ENCODE measurements at places on chromosomes 2 and 18.

DNA sequence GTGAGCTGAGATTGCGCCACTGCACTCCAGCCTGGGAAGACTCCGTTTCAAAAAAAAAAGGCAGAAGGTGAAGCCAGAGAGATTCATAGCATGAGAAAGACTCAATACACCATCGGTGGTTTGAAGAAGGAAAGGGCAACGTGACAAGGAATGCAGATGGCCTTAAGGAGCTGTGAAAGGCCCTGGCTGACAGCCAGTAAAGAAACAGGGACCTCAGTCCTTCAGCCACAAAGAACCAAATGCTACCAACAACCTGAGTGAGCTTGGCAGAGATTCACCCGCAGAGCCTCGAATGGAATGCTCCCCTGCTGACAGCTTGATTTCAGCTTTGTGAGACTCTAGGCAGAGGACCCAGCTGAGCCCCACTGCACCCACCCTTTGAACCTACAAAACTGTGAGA lies 154.9 kb upstream of the NDUFV2 start:
- DNase-seq, result no peak

DNA sequence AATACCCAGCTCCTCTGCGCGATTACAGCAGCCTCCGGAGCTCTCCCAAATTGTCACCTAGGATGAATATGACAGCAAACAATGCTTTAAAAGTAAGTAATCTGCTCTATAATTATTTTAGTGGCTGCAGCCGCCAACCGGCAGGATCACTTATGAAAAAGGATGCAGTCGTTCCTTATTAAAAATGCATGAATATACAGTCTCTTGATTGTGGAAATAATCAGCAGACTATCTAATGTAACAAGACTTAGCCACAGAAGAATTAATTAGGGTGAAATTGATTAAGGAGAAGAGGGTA lies 71.8 kb upstream of the STPG4 start:
- DNase-seq, result no peak

- no peak for DNase-seq
Observed at GRCh38 chr2:10057231-10058107, 14.1 kb downstream of the KLF11 start.

DNA sequence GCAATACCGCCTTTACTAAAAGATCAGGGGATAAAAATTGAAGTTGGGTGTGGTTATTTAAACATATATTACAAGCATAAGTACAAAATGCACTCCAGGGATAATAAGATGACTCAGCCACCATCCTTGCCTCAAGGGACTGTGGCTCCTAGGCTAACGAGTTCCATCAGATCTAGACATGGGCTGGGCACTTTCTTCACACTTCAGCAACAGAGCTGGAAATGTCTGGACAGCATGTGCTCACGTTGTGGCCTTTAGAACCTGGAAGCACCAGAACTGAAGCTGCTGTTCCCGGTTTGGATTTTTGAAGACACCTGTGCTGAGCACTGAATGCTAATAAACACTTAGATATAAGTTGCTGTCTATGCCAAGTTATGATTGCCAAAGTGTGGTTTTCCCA lies 384.2 kb upstream of the SALL3 start:
- DNase-seq, result no peak

GRCh38 chr2:61689568-61689967 lies 151.4 kb upstream of the XPO1 start:
- no peak for DNase-seq

DNA sequence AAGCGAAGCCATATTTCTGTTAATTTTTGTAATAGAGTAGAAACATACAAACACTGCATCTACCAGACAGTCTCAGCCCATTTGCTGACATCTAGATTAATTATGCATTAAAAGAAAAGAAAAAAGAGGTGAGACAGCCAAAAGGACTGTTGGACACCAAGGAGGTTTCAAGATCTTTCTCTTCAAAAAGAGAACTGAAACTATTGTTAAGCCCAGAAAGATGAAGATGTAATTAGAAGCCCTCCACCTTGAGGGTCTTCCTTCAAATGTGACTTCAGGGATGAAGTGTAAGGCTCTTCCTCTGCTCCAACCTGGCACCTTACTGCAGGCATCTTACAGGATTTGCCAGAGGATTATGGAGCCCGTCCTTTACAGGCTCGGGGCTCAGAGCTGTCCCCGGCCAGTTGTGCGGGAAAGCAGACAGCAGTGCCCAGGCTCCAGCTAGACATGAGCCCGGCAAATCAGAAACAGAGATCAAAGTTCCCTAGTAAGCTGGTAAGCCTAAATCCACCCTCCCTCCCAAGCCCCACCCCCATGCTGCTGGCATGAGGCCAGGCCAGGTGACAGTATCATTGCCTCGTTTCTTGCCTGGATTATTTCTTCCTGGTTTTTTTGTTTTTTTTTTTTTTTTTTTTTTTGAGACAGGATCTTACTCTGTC lies 38.9 kb downstream of the ADI1 start:
- DNase-seq, result no peak

GRCh38 chr2:20592106-20593071 lies 58.5 kb downstream of the HS1BP3 start:
- DNase-seq, result no peak

DNA sequence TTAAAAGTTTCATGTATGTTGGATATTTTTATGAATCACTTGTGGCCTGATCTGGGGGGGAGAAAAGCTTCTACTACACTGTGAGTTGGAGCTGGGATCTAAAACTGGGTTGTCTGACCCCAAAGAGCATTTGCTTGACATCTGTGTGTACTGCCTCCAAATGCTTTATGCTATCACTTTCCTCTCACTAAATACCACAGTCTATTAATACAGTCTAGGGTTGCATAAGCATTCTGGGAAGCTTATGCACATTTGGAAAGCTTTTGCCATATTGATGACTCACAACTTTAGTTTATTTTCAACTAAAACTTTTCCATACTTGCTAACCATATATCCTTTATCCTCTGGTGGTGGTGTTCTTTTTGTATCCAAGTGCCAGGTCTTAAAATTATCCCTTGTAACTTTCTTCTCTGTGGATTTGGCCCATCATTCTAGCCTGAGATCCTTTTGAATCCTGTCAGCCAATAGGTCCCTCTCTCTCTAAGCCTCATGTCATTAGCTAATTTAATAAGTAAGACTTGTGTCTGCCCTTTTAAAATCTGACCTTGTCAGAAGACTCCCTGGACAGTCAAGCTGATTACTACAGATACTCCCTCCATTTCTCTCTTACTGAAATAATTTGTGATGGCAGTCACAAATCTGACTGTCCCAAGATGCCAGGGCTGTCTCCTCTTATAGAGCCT lies 72.7 kb downstream of the NXPH2 start:
- no peak for DNase-seq

GRCh38 chr2:150978053-150978452 lies 283.6 kb downstream of the RBM43 start:
- DNase-seq, result no peak

- DNase-seq, result peak; percentile 84
Observed at GRCh38 chr18:34709750-34710441, at the start of gene DTNA. TSS of gene DTNA (plus strand) at chr18:34710298. CDS start at chr18:34755977, 45,679 bp downstream.

- no peak for DNase-seq
Observed at GRCh38 chr2:121969166-121969565, 213.7 kb downstream of the TSN start.

DNA sequence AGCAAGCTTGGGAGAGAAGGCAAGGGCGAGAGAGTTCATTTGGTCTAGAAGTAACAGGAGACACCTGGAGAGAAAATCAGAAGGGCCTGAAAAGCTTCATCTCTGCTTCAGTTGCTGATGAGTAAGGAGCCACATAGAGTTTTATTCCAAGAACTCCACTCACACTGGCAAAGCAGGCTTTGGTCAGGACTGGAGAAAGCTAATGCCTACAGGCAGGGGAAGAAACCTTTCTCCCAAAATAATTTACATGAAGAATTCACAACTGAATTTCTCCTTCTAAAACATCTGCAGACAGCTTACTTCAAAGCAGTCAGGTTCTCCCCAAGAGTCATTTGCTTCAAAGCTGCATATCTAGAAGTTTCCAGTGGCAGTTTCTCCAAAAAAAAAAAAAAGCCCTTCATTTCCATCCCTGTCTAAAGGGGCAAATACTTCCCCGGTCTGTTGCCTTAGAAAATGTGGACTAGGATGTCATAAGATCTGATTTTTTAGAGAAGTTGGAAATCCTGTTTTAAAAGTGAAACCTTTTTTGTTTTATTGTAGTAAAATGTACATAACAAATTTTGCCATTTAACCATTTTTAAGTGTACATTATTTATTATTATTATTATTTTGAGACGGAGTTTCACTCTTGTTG lies 46.3 kb downstream of the TMEM247 start:
- no peak for DNase-seq

- DNase-seq, result no peak
Observed at GRCh38 chr2:40433736-40434135, 18.2 kb downstream of the SLC8A1 start.

DNA sequence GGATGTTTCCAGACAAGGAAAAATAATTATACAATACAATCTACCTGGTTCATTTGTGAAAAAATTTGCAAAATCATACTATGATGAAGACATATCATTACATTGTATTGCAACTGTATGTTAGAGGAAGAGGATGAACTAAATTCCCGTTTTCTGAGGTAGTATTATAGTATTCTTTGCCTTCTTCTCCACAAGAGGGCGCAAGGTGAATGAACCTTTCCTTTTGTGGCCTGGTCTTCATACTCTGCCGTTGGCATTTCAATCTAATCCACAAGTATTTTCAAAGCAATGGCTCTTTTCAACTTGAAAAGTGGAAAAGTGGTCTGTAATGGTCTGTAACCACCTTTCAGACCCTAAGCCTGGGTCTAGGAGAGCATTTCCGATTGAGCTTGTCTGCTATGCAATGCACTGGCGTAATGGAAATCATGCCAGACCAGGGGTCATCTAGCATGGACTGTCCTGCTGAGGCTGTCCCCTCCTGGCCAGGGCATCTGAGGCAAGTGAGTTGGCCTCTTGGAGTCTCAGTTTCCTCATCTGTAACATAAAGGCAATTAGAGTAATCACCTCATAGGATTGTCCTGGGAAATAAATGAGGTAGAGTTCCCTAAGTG lies 30.8 kb upstream of the ZNF396 start:
- DNase-seq, result peak; percentile 77

DNA sequence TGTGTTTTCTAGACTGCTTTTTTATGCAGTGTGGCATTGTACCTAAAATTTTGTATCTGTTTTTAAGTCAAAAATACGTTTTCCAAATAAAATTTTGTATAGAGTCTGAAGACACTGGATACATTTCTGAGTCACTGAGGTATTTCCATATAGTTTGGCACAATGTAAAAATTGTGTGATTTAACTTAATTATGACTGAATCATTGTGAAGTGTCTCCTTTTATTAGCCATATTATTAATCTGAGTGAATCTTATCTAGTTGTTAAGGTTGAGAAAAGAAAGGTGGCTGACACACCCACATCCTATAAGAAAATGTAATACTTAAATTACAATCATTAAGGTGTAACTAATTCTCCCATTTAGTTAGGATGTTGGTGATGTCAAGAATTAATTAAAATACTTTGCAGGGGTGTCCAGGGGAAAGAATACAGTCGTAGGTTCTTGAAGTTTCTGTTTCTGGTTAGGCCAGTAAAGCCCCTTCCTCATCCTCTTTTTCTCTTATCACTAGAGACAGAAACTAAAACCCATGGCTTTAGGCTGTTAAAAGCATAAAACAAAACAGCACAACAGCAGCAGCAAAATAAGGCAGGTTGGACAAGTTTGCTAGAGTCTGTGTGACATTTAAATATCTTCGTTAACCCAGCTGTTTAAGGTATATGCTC lies 71.6 kb downstream of the UBE2E3 start:
- no peak for DNase-seq

DNA sequence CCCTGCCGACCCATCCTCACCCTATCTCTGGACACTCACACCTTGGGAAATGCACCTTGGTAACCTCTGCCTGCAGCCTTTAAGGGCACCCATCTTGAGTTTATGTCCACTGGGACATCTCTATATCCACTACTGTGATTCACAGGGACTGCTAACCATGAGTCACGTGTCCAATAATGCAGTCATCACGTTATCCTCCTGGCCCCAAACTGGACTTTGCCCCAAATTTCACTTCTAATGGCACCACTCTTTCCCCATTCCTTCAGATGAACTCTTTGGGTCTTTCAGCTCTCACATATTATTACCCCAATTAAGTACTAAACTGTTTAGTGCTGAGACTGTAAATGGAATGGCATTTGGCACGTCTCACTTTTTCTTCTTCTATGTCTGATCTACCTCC lies 71.2 kb upstream of the TMEM200C start:
- DNase-seq, result no peak

DNA sequence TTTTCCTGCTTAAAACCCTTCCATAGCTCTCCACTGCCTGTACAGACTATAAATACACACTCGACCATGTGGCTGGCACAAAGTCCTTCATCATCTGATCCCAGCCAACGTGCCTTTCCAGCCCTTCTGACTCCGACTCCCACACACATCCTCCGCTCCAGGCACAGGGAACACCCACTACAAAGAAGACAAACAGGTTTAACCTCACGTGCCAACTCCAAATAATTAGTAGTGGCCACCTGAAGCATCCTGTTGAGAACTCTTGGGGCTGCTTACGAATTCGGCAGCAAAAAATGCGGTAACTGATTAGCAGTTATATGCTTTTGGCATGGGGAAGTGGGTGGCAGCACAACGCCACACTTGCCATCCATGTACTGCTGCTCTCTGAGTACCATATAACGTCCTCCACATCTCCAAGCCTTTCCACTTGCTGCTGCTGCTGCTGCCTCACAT lies 12.1 kb downstream of the SPIRE1 start:
- DNase-seq, result peak; percentile 33

DNA sequence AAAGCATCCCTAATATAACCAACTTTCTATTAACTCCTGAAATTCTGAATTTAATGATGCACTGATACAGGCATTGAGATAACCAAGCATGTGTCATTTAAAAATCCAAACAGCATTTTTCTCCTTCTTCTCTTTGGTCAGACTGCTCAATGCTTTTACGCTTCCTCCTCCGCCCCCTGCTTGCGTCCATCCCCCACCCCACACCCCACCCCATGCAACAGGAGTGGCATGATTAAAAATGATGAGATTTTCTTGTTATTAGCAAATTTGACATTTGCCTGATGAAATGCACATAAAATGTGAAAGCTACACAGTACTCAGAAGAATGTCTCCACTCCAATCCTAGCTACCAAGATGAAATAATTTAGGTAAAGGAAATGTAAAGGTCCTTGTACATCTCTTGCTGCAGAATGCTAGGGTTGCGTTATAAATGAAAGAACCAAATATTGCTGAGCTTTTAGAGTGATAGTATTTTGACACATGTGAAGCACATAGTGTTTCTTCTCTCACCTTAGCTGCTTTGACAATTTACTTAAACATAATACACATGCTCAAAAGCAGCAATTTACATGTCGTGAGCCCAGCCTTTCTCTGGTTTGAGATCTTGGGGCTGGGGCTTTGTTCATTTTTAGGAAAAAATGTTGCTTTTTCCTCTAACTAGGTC lies 263.8 kb downstream of the MEIS1 start:
- no peak for DNase-seq

GRCh38 chr2:110863726-110864125 lies 131.4 kb downstream of the ACOXL start:
- DNase-seq, result no peak

All from NCI-H1092 treated with DMSO at 0.1 percent for 48 hours (cell line).